ENCODE measurements at places on chromosomes 5 and 9. TPM values are rescaled to one million over a fixed set of nuclear protein-coding genes. Genes with fewer than 3 reads are reported as not detected.

DNA sequence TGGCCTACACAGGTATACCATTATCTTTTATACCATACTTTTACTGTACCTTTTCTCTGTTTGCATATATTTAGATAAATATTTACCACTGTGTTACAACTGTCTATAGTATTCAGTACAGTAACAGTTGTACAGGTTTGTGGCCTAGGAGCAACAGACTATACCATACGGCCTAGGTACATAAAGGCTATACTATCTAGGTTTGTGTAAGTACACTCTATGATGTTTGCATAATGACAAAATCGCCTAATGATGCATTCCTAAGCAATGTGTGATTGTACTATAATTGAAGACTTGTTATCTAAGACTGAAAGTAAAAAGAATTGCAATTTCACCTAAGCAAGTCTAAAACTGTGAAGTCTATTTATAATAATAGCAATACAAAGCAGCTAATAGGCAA is 3.9 kb downstream of the C9orf72 start:
- DNase-seq, result peak; percentile 14

DNA sequence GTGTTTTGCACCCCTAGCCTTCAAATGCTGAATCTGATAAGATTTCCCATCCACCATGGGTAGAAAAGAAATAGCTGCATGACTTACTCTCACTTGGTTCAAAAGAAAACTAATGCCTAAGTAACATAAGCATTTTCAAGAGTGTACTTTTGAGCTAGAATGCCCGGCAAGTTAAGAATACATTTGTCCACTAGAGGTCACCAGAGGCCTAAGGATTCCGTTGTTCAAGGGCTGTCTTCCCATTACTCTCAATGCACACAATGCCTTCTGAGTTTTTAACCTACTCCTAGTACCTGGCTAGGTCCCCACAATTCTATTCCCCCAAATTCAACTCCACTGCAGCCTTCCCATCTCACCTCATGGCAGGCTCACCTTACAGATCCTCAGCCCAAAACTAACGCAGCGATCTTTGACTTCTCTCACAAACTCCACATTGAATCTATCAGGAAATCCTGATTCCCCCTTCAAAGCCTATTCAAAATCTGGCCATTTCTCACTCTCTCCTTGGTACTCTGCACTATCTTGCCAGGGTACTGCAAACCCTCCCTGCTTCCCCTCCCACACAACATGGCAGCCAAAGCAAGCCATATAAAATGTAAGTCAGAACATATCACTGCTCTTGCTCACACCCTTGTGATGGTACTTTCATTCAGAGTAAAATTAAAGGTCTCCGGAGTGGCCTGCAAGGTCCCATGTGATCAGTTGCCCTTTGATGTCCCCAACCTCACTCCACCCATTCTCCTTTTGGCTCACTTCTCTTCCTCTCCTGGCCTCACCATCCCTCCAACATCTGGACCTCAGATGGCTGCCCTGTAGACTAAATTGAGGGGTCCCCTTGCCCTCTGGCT is 13.4 kb downstream of the OXCT1 start:
- DNase-seq, result peak; percentile 68

- DNase-seq, result no peak
These were observed 108.7 kb upstream of the ADRA1B start for GRCh38 chr5:159807586-159807985.

GRCh38 chr5:180291234-180291940 is 496 bp downstream of the MAPK9 start:
- no peak for DNase-seq

DNA sequence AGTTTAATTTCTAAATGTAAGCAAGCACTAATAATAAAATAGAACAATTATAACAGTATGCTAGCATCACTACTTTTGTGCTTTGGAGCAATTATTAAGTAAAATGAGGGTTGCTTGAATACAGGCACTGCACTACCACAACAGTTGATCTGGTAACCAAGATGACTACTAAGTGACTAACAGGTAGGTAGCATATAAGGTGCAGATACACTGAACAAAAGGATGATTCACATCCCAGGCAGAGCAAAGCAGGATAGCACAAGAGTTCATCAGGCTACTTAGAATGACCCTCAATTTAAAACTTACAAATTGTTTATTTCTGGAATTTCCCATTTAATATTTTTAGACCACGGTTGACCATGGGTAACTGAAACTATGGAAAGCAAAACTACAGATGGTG is 48.0 kb upstream of the RGS7BP start:
- DNase-seq, result peak; percentile 14

GRCh38 chr5:143165049-143165880 is 238.2 kb downstream of the NR3C1 start:
- no peak for DNase-seq

DNA sequence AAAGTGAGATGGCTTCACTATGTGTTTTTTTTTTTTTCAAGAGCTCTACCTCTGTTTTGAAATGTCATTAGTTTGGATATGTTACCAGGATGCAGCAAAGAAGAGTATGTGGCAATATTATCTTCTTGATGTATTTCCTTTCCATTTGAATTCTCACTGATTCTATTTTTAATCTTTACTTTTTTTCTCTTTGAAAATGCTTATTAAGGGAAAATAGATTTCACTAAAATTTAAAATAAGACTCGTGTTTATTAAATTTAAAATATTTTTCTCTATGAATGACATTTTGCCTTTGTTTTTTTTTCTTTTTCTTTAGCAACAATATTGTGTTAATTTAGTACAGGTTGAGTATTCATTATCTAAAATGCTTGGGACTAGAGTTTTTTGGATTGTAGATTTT is 29.2 kb downstream of the TENT2 start:
- DNase-seq, result no peak

GRCh38 chr9:124297551-124297901 is 39.8 kb downstream of the NEK6 start:
- DNase-seq, result peak; percentile 96

DNA sequence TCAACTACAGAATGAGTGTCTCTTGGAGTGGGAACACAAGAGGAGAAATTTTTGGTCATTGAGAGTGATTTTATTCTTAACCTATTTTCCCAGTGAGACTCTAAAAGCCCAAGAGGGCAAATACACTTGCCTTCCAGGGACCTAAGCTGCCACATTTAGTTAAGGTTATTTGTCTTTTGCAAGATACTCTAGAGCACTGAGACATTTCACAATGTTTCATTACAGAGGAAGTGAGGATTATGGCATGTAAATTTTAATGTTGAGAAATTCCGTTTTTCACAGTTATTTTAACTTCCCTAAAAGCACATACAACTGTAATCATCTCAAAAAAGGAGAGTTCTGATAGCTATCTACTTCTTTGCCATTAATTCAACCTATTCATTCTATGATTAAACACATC is 38.7 kb upstream of the RAB3C start:
- no peak for DNase-seq

DNA sequence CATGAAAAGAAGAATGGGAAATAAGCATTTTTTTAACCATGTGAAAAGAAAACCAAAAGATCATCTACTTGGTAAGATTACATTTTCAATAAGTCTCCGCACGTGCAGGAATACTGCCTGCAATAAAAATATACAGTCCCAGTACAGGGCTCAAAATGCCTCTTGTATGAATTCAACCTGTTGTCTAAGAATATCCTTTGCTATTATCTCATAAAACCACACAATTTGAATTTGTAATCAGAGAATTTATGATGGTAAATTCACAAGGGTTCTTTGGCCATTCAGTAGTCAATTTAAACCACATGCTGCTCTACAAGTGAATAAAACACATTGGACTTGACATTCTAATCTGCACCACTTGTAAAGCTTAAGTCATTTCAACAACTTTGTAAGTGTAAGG is 46.6 kb downstream of the ST8SIA4 start:
- DNase-seq, result no peak

- peak; percentile 85 for DNase-seq
These were observed 74.5 kb downstream of the CDKN2A start for GRCh38 chr9:21919377-21920362.

DNA sequence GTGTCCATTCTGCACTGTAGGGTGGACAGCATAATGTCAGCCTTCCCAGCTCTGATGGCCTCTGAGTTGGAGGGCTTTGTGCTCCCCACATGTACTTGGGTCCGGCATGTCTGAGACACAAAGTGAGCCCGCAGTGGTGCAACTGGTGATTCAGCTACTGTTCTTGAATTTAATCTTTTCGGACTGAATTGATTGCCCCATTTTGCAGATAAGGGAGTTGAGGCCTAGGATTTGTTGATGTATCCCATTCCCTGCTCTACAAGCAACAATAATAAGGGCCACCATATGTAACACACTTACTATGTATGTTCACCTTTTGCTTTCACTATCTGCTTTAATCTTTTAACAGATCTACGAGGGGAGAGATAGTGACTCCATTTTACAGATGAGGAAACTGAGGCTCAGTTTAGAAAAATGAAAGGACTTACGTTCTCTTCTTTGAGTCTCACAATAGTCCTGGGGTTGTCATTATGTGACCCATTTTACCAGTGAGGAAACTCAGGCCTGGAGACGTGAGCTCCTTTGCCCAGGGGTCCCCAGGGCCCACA is 4.5 kb downstream of the GSN start:
- DNase-seq, result no peak

DNA sequence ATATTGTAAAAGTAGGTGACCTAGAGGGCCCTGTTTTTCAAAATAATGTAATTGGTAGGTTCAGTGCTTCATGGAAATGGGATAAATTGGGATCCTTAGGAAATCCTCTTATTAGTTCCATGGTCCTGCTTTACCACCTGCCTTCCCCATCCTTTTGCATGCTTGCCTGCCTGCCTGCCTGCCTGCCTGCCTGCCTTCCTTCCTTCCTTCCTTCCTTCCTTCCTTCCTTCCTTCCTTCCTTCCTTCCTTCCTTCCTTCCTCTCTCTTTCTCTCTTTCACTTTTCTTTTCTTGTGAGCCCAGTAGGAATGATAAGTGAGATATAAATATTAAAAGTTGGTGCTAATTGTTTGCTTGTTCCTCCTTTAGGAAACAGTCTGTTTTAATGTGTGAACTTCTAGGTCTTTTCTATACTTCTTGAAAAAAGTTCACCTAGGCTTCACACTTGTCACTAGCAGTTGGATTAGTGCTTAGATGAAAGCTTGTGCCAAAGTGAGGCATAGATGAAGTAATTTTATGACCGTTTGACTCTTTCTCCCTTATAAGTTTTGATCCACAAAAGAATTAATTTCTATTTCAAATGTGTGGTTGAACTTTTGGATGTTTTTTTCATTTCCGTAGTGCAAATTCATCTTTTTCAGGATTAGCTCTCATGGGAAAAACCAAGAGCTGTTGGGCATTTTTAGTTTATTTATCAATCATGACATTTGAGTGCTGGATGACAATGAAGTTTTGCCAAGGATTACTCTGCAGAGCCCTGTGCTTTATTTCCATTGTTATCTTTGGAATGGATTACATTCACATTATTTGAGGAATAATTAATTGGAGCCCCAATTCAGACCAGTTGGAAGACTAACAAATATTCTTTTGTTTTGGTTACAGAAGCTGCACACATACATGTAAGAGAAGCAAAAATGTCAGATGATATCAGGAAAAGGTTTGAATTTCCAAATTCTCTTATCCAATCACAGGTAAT is 30.7 kb downstream of the FOCAD start:
- DNase-seq, result no peak

DNA sequence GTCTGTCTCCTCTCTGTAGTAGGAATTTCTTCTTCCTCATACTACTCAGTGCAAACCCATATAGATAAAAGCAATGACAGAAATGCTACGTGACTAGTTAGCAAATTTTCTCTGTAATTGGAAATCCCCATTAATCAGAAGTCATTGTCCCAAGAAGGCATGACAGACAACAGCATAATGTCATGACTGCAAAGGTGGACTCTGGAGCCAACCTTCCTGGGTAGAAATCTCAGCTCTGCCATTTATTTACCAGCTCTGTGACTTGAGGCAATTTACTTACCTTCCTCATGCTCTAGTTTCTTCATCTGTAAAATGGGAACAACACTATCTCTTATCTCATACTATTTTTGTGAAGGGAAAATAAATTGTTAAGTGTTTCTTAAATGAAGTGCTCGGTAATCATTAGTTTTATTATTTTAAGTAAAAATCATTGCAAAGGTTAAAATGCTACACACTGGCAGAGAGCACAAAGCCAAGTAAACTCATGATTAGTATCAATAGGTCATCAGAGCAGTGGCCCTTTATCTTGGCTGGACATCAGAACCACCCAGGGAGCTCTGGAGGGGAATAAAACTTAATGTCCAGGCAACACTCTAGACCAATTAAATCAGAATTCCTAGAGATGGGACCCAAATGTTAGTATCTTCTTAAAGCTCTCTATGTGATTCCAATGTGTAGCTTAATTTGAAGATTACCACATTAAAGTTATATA is 43.8 kb upstream of the FST start:
- DNase-seq, result no peak

GRCh38 chr5:103703617-103704016 is 141.0 kb upstream of the NUDT12 start:
- no peak for DNase-seq

GRCh38 chr5:22596404-22596970 is 256.7 kb downstream of the CDH12 start:
- peak; percentile 78 for DNase-seq

- DNase-seq, result peak; percentile 6
These were observed 21.7 kb downstream of the SLC6A18 start for GRCh38 chr5:1246711-1247431.

- DNase-seq, result no peak
These were observed 34.3 kb downstream of the CENPP start for GRCh38 chr9:92360083-92360482.

DNA sequence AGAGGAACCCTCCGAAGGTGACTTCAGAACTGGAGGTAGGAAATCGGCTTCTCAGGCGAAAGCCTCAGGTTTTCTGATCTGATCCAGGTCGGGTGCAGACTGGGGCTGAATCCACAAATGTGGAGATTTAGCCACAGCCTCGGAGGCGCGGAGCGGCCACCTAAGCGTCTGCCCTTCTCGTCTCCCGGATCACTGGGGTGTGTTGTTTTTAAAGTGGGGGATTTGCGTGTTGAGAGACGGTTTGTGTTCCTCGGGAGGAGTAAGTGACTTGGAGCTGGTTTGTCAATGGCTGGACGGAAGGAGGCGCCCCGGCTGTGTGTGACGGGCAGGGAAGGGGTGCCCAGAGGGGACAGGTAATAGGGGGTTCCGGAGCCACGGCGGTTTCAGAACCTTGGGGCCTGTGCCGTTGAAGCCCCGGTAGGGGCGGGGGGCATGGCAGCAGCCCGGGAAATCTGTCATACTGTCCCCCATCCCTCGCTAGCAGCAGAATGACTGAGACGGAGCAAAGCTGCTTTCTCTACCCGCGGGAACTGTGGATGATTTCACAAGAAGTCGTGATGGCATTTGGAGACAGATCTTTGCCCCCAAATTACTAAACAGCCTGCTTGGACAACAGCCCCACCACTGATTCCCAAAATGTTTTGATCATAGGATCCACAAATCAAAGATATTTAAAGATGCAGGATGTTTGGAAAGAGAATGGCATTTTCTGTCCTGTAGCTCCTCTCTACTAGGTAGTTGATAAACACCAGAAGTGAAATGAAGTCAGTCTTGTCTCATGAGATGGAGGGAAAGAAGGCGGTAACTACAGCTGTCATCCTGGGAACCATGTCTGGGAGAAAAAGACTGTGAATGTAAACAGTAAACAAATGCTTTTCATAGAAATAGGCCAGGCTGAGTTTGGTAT is 216.5 kb downstream of the PDZD2 start:
- DNase-seq, result peak; percentile 19

- no peak for DNase-seq
These were observed 18.5 kb downstream of the AGTPBP1 start for GRCh38 chr9:85723215-85723614.

SPATA31A6 gene
- total RNA-seq, result not detected

SYNPO gene
- total RNA-seq, result 23.1 TPM

GDF9 gene
- 0.15 TPM for total RNA-seq

CTSV gene
- total RNA-seq, result 9.4 TPM

CAVIN4 gene
- 0.69 TPM for total RNA-seq

GPX8 gene
- total RNA-seq, result 66.2 TPM

GLDC gene
- 129 TPM for total RNA-seq

Measured in renal cortical epithelial cell (primary cell).